Activated CD4-positive, alpha-beta T cell treated with anti-CD3 and anti-CD28 coated beads, Interleukin-2, amount 50 U/mL, for 1 hour (primary cell): ENCODE measurements at places on chromosomes 6 and 20.
A peak's percentile ranks its signal among the peaks of the same experiment; 100 is the strongest.

DNA sequence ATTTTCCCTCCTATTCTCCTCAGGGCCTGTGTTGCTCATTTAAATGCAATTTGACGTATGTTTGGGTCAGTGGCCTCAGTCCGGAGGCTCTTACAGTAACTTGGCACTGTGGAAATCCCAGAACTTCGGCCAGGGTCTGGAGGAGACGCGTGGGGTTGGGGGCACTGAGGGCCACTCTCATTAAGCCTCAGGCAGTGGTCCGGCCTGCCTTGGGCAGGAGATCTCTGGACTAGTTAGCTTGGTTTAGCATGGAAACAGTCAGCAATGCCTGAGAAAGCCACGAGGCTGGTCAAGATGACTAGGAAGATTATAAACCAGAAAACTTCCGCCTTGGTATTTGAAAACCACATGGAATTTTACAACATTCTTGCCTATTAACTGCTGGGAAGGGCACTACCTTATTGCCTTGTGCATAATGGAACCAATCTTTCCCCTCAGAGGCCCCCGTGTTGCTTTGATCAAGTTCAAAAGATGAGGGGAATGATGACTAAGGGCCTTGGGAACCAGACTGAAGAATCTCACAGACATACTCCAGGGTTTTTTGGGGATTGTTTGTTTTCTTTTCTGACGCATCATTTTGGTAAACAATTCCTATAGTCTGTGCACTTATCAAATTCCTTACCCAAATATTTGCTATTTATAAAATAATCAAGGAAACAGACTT is 206.0 kb upstream of the PREP start:
- DNase-seq: no peak

- no peak for DNase-seq
Measured at GRCh38 chr6:89069536-89070163, 10.9 kb upstream of the PNRC1 start.

- DNase-seq: no peak
Measured at GRCh38 chr6:72286911-72287311, 335.0 kb upstream of the KCNQ5 start.

- no peak for DNase-seq
Measured at GRCh38 chr6:18207438-18207837, 52.2 kb downstream of the KDM1B start.

GRCh38 chr20:56205346-56205745 is 43.2 kb upstream of the MC3R start:
- no peak for DNase-seq

DNA sequence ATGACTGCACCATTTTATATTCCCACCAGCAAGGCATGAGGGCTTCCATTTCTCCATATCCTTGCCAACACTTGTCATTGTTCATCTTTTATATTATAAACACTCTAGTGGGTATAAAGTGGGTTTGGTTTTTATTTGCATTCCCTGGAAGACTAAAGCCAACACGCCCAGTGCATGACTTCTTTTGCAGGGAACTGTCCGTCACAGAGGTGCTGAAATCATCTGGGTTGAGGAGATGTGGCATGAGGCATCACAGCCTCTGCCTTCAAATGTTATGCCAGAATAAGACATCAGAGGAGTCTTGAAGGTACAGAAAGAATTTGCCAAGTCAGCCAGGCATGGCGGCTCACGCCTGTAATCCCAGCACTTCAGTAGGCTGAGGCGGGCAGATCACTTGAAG is 29.9 kb upstream of the FAM210B start:
- DNase-seq: no peak

DNA sequence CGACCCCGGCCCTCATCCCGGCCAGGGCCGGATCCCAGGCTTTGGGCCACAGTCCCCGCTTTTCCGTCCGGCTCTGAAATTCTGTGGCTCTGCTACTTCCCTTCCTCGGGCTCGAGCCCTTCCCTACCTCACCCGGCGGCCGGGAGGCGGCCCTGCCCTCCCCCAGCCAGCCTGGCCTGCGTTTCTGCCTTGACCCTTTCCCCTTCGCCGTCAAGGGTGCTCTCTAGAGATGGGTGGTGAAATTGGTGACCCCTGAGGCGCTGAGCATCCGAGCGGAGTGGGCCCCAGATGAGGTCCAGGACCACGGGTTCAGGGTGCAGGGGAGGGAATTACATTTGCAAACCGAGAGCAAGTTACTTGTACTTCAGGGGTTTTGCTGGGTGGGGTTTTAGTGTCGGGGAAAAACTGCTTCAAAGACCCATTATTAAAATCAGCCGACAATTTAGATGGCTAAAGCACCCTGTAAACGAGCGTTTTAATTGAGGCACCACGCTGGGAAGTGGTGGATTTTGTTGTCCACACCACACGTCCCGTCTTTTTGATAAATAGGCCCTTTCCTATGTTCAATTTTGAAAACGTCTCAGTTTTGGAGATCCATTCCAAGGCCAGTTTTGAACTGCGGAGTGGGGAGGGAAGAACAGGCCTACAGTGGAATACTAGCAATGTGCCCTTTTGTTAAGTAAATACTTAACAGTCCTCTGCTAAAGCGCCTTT is 9.9 kb downstream of the TFAP2A start:
- no peak for DNase-seq

DNA sequence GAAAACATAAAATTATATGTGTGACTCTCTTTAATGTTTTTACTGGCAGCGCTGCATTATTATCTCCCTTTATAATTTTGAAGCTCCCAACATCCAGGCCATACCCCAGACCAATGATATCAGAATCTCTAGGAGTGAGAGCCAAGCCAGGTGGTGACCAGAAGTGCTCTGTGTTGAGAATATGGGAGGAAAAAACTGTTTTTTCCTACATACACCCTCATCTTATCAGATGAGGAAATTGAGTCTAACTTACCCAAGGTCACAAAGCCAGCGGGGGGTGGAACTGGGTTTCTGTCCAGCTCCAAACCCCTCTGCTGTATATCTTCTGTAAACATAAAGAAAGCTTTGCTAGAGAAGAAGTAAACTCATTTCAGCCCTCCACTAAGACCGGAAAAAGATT is 42.5 kb downstream of the LY86 start:
- DNase-seq: no peak

DNA sequence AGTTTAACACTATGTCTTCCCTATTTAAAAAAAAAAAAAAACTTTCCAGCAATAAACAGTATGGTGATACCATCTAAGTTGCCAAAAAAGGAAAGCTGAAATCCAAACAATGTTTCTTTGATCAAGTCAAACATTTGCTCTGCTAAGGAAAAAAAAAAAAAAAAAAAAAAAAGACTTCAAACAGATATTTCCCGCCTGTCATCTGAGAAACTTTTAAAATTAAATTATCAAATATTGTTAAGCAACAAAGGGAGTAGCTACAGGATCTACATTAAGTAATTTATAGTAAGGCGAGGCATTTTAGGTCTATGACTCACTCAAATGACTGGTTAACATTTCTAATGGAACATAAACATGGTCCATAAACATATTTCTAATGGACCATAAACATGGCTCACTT is 121.2 kb downstream of the DST start:
- no peak for DNase-seq

GRCh38 chr6:41719436-41720261 is 15.8 kb downstream of the TFEB start:
- no peak for DNase-seq

- DNase-seq: no peak
Measured at GRCh38 chr20:45157962-45158361, 16.7 kb upstream of the PI3 start.

GRCh38 chr6:43992783-43993644 is 134.2 kb downstream of the MRPL14 start:
- DNase-seq: no peak

- DNase-seq: no peak
Measured at GRCh38 chr6:149831308-149831820, 32.8 kb downstream of the LRP11 start.

DNA sequence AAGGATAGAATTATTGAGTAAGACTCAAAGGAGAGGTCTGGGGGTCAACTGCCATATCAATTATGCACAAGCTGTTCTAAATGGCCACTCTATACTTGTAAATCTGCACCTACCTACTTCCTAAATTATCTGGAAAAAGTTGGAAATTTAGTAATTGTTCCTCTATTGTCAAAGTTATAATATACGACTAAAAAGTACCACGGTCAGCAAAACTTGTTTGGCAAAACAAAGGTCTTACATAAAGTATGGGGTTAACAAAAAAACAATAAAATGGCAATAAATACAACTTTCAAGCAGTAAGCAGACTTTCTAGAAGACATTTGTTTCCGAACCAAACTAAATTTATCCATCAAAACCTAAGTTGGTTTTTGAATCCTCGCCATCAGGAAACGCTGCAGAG is 309.7 kb downstream of the FRK start:
- no peak for DNase-seq

GRCh38 chr20:62277253-62277652 is 25.5 kb upstream of the ADRM1 start:
- DNase-seq: no peak

GRCh38 chr20:4220352-4220751 is 205.0 kb upstream of the RNF24 start:
- DNase-seq: no peak

GRCh38 chr6:114063956-114064355 is 93.0 kb upstream of the HDAC2 start:
- DNase-seq: no peak

DNA sequence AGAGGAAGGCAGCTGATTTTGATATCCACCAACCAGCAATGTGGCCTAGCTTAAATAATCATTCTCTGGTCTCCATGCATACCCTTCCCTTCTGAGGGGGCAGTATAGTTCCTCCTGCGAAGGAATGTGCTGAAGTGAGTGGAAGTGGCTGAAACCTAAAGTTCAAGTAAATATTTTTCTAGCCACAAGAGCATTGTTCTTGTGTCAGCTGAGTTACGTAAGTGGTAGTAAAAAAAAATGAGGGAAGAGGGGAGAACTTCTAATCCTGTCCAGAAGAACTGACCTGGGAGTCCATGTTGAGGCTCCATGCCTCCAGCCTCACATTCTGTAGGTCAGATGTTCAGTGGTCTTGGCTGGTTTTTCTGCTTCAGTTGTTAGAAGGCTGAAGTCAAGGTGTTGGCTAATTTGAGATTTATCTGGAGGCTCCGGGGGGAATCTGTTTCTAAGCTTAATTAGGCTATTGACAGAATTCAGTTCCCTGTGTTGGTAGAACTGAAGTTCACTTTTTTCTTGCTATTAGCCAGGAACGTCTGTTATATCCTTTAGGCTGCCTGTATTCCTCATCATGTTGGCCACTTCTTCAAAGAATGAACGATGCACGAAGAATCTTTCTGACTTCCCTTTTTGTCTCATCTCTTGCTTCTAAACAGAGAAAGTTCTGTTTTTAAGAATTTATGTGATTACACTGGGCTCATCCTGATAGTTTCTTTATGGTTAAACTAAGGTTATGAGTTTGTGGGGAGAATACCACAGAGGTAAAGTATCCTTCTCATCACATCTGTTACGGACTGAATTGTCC is 207.1 kb upstream of the PRSS16 start:
- no peak for DNase-seq

DNA sequence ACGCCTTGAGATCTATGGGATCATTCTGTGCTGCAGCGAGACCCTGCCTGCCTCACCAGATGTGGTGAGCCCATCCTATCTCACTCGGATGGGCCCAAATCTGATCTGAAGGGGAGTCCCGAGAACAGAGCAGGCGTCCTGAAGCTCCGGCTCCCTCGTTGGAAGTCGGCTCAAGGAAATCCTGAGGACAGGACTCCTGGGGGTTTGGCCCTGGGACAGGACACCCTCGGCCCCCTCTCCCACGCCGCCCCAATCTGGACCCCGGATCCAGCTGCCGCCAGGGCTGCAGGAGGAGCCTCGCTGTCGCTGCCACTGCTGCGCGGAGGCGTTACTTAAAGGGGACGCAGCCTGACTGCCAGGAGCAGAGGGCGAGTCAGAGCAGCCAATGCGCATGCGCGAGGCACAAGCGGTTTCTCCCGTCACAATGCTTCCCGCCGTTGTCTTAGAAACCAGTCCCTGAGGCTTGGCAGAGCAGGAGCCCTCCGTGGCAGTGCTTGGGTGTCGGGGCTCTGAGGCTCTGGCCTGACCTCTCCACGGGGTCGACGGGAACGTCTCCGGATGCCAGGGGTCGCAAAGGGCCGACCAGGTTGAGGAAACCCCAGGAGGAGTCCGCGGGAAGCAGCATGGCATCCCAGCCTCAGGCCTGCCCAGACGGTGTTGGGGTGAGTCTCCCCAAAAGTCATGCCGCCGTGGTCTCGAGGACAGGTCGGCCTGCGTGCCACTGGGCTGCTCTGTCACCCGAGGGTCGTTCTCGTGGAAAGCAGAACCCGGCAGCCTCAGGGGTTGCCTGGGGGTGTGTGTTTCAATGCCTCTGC is 1567.8 kb upstream of the DEFB115 start:
- no peak for DNase-seq

- no peak for DNase-seq
Measured at GRCh38 chr20:34368547-34368946, 5.5 kb downstream of the ITCH start.

DNA sequence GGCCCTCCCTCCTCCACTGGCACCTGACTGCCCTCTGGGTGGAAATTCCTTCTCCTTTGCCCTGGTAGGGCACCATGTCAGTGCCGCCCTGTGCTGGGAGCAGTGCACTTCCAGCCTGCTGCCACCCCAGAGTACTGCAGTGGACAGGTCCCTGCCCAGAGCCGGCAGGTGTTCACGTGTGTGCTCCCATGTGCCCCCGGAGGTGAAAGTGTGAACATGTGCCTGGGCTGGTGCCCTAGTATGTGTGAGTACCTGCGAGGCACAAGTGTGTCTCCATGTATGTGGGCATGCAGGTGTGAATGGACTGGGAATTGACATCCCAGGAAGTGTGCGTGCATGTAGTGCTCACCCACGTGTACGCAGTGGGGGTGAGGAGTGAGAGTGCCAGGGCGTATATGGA is 29.4 kb downstream of the SDCBP2 start:
- DNase-seq: peak; percentile 42

GRCh38 chr6:7434672-7435071 is 45.1 kb downstream of the RIOK1 start:
- DNase-seq: no peak
